ENCODE measurements at places on chromosomes 2 and 18. TPM values are rescaled to one million over a fixed set of nuclear protein-coding genes. Genes with fewer than 3 reads are reported as not detected.

The IL1R2 gene
- total RNA-seq: 5.9 TPM

The ZSWIM2 gene
- total RNA-seq: not detected

The ABCG8 gene
- not detected for total RNA-seq

The WDR7 gene
- 13.4 TPM for total RNA-seq

The CIB4 gene
- not detected for total RNA-seq

Data from smooth muscle cell of the coronary artery (primary cell).